Smooth muscle cell of trachea (primary cell): ENCODE measurements at places on chromosomes 11 and 22. TPM values are rescaled to one million over a fixed set of nuclear protein-coding genes. Genes with fewer than 3 reads are reported as not detected.

The C22orf42 gene
- not detected in 2 replicates for total RNA-seq

The PRODH gene
- 0.17 TPM in 1 of 2 replicates, not detected in the other for total RNA-seq

The ART1 gene
- not detected in 2 replicates for total RNA-seq

The CELSR1 gene
- total RNA-seq, result 0.73 and 1.5 TPM in 2 replicates

The MYEOV gene
- total RNA-seq, result 2.2 and 8.1 TPM in 2 replicates

The TTC28 gene
- 31.4 and 40.0 TPM in 2 replicates for total RNA-seq

The CCDC73 gene
- total RNA-seq, result not detected in 2 replicates

The TRIM29 gene
- 0.17 TPM in 1 of 2 replicates, not detected in the other for total RNA-seq

The KRTAP5-10 gene
- total RNA-seq, result not detected in 2 replicates

The KCNK4 gene
- 0.17 TPM in 1 of 2 replicates, not detected in the other for total RNA-seq
